CD4-positive, alpha-beta memory T cell (primary cell): ENCODE measurements at places on chromosomes 3 and 15. TPM values are rescaled to one million over a fixed set of nuclear protein-coding genes. Genes with fewer than 3 reads are reported as not detected.

COL6A6 gene
- polyA plus RNA-seq = not detected

DNA sequence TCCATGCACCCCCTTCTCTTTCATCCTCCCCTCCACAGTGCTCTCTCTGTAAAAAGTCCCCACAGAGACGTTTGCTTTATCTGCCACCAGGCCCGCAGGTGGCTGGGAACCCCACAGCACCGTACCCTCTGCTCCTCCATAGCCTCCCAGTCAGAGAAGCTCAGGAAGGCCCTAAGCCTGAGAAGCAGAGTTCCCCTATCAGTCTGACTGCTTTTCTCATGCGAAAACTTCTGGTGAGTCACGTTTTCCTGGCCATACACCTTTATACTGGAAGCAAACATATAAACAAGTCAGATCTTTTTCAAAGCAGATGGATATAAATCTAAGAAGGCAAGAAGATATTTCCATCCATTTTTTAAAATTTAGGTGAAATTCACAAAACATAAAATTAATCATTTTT is 51.5 kb upstream of the MEF2A start:
- no peak for DNase-seq

GRCh38 chr3:172550347-172550943 is 27.2 kb upstream of the TNFSF10 start:
- no peak for DNase-seq

WDR72 gene
- polyA plus RNA-seq = not detected

DNA sequence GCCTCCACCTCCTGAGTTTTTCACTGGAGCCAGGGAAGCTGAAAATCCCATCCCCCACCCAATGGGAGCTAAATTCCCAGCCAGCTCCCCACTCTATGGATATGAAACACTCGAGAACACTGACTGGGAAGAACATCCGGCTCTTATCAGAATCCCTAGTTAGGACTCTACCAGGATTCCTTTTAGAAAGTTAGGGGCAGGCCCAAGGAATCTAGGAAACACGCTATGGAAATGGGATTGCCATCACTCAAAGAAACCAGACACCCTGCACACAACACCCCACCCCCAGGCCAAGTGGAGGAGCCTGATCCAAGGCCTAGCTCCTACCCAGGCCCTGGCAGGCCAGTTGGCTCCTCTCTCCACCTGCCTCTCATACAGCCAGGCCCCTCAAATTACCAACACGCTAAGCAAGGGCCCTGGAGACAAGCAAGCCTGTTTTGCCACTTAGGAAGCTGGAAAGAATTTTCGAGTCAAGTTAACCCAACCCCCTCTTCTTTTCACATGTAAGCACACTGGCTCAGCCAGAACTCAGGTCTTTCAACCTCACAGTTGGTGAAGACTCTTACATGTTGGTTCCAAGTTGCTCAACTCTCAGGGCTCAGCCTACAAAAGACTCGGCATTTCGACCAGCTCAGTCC is 75.5 kb downstream of the RBPMS2 start:
- no peak for DNase-seq
